ENCODE measurements at places on chromosomes 5 and 9. TPM values are rescaled to one million over a fixed set of nuclear protein-coding genes. Genes with fewer than 3 reads are reported as not detected.

GRCh38 chr9:14207352-14207995, 106.5 kb downstream of the NFIB start:
- H3K4me1 ChIP-seq = peaks cover 10% of the 10 kb centered on the region
- H3K4me3 ChIP-seq = no peak overlapping the region
- H3K27me3 ChIP-seq = no peaks in the 10 kb centered on the region
- H3K36me3 ChIP-seq = no peaks in the 10 kb centered on the region

Gene PHF24
- 0.23 TPM for total RNA-seq

DNA sequence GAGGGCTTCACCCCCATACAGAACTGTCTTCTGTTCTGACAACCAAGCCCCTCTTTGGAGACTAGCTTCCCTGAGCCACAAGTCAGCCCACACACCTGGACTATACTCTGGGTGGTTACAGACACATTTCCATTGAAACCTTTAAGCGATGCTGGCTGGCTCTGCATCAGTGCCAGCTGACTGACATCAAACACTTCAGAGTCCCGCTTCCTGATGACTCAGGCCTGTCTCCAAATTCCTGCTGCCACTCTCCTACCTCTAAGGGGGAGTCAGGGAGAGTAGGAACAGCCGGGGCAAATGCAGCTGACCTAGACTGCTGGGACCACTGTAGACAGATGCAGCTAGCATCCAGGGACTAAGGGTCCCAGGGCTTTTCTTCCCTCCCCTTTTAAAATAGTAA, 59.4 kb downstream of the SIL1 start:
- H3K27ac ChIP-seq = peak overlapping the region; percentile 66
- peak; percentile 71 for DNase-seq
- H3K4me1 ChIP-seq = peaks cover 52% of the 10 kb centered on the region
- H3K36me3 ChIP-seq = no peaks in the 10 kb centered on the region

DNA sequence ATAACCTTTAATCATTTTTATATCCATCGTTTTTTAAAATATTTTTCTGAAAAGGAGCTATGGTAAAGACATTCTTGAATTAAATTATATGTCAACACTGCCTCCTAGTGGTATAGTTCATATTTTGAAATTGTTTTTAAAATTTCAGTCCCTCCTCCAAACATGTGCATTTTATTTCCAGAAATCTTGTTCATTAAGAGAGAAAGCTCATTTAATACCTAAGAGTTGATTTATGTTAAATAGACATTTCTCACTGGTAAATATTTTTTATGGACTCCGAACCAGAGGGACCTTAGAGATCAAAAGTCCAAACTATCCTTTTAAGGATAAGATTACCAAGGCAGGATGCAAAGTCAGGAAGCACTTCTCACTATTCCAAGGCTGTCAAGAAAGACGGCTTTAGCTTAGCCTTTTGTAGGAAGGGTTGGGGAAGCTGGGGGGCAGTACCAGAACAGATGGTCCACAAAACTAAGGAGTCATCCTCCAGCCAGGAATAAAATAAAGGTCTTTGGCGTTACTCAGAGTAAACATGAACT, 21.6 kb downstream of the BHMT start:
- DNase-seq = no peak
- H3K4me1 ChIP-seq = peaks cover 6% of the 10 kb centered on the region
- H3K27me3 ChIP-seq = no peaks in the 10 kb centered on the region
- H3K4me3 ChIP-seq = peak overlapping the region; percentile 26
- H3K27ac ChIP-seq = peak overlapping the region; percentile 55
- H3K36me3 ChIP-seq = no peaks in the 10 kb centered on the region

- H3K36me3 ChIP-seq = peaks cover 46% of the 10 kb centered on the region
- peaks cover 9% of the 10 kb centered on the region for H3K4me1 ChIP-seq
- H3K27ac ChIP-seq = no peak overlapping the region
- no peak for DNase-seq
Measured at GRCh38 chr5:58456026-58456425, 3.9 kb downstream of the PLK2 start.

GRCh38 chr5:74337254-74337983, 303.1 kb downstream of the ENC1 start:
- no peaks in the 10 kb centered on the region for H3K27me3 ChIP-seq
- no peak overlapping the region for H3K4me3 ChIP-seq
- H3K4me1 ChIP-seq = no peaks in the 10 kb centered on the region
- no peak for DNase-seq

Gene DMRT2
- 0.46 TPM for total RNA-seq

- no peak for DNase-seq
- no peaks in the 10 kb centered on the region for H3K36me3 ChIP-seq
- no peaks in the 10 kb centered on the region for H3K27me3 ChIP-seq
- no peak overlapping the region for H3K27ac ChIP-seq
- no peak overlapping the region for H3K4me3 ChIP-seq
Measured at GRCh38 chr9:35287987-35288632, 126.3 kb downstream of the UNC13B start.

GRCh38 chr9:128276574-128277270, 646 bp downstream of the SWI5 start:
- H3K4me1 ChIP-seq = peaks cover 31% of the 10 kb centered on the region
- no peaks in the 10 kb centered on the region for H3K27me3 ChIP-seq
- H3K4me3 ChIP-seq = peak overlapping the region; percentile 90
- no peak for DNase-seq

GRCh38 chr5:122559676-122560075, 215.2 kb upstream of the SNX2 start:
- no peaks in the 10 kb centered on the region for H3K4me1 ChIP-seq
- no peak overlapping the region for H3K4me3 ChIP-seq
- H3K36me3 ChIP-seq = no peaks in the 10 kb centered on the region
- no peak for DNase-seq
- H3K27ac ChIP-seq = no peak overlapping the region

DNA sequence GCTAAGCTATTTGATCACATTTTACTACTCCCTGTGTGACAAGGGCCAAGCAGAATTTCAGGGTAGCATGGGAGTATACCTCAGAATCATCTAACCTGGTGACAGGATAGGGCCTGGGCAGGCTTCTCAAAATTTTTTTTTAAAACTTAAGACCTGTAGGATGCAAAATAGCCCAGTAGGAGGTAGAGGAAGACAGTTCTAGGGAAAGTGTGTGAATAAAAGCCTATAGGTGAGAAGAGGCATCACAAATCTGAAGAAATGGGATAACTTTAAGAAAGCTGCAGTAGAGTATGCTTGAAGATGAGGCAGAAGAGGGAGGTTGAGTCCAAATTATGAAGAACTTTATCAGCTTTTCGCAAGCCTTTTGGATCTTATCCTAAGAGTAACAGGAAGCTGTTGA, 32.3 kb downstream of the CNTRL start:
- H3K4me1 ChIP-seq = no peaks in the 10 kb centered on the region
- no peak overlapping the region for H3K27ac ChIP-seq
- DNase-seq = no peak
- no peaks in the 10 kb centered on the region for H3K36me3 ChIP-seq

GRCh38 chr5:108481355-108481931, 99.5 kb upstream of the FBXL17 start:
- no peaks in the 10 kb centered on the region for H3K4me1 ChIP-seq
- H3K36me3 ChIP-seq = no peaks in the 10 kb centered on the region
- no peaks in the 10 kb centered on the region for H3K27me3 ChIP-seq
- DNase-seq = no peak
- no peak overlapping the region for H3K27ac ChIP-seq
- H3K4me3 ChIP-seq = no peak overlapping the region

Gene PPP3R2
- total RNA-seq = not detected

All from upper lobe of right lung (tissue), 1 donor.